ENCODE measurements at places on chromosomes 6 and 20. TPM values are rescaled to one million over a fixed set of nuclear protein-coding genes. Genes with fewer than 3 reads are reported as not detected.

- no peak for DNase-seq
Observed at GRCh38 chr20:41424011-41424410, 57.4 kb upstream of the EMILIN3 start.

Gene TMEM74B
- total RNA-seq: 0.76 TPM

Gene MEI4
- total RNA-seq: not detected

DNA sequence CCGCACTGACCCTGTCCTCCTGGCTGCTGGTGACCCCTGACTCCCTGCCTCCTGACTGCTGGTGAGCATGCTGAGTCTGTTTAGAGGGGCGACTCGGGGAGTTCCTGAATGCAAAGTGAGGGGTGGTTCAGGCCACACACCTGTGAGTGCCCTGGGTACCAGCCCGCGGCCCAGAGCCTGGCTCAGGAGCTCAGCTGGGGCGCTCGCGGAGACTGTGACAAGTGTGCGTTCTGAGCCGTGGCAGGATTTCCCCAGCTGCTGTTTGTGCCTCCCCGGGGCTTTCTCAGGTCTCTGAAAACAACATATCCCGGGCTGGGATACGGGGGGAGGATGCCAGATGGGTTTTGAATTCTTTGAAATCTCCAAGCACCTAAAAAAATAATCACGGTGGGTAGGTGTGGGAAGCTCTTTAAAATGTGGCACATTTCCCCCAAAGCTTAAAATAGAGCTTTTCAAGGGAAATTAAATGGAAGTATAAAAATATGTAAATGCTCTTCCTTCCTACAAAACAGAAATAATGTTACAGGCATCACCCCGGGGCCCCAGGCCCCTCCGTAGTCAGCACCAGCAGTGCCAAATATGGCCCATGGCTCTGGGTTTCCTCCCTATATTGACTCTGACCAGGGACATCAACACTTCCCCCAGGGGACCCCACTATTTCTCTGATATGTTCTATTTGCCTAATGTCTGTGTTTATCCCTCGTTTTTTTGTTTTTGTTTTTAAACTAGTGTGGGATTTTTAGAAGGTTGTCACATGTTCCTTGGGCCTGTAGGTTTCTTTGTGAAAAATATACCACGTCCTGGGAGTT lies 49.9 kb upstream of the TAGAP start:
- no peak for DNase-seq

Gene NOTCH4
- 66.1 TPM for total RNA-seq

- no peak for DNase-seq
Observed at GRCh38 chr6:64985726-64986125, 721.3 kb downstream of the EYS start.

Gene SLC25A27
- total RNA-seq: 2.6 TPM

GRCh38 chr6:75326557-75327258 lies 42.1 kb upstream of the TMEM30A start:
- DNase-seq: no peak

DNA sequence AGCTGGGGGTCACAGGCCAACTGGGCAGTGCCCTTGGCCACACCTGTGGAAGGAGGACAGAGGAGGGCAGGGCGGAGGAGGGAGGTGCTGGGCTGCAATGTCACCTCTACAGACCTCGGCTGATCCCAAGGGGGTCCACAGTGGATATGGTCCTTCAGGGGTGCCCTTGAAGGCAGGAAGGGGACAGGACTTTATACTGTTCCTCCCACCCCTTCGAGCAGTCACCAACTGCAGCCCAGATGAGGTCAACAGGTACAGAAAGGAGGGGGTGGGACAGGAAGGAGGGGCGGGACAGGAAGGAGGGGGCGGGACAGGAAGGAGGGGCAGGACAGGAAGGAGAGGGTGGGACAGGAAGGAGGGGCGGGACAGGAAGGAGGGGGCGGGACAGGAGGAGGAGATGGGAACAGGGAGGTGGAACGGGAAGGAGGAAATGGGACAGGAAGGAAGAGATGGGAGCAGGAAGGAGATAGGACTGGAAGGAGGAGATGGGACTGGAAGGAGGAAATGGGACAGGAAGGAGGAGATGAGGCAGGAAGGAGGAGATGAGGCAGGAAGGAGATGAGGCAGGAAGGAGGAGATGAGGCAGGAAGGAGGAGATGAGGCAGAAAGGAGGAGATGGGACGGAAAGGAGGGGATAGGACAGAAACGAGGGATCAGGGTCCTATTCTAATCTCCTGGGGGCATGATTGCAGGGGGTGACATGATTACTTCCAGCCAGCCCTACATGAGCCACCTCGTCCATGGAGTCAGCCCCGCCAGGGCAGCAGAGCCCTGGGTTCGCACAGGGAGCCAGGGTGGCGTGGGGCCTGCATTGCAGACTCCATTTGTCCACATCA lies 19.4 kb upstream of the MRGBP start:
- no peak for DNase-seq

Gene SLC17A3
- not detected for total RNA-seq

- peak; percentile 36 for DNase-seq
Observed at GRCh38 chr20:49846206-49846807, 33.7 kb downstream of the SLC9A8 start.

Gene CDH26
- not detected for total RNA-seq

DNA sequence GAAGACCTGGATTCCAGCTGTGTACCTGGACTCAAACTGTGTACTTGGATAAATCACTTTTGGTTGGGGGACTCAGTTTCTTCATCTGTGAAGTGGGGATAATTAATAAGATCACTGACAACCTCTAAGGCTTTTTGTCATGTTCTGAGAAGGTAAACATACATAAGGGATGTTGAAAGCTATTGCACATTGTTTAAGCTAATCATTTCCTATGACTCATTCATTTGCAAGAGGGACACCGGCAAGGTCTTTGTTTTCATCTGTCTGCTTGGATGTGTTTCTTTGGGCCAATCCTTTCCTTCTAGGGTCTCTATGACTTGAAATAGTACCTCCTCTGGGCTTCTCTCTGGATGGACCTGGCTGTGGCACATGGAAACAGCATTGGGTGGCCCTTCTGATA lies 6.8 kb downstream of the PROKR2 start:
- DNase-seq: peak; percentile 22

- DNase-seq: no peak
Observed at GRCh38 chr6:16851044-16851540, 89.8 kb upstream of the ATXN1 start.

GRCh38 chr6:70398783-70399728 lies 14.3 kb upstream of the FAM135A start:
- peak; percentile 47 for DNase-seq

DNA sequence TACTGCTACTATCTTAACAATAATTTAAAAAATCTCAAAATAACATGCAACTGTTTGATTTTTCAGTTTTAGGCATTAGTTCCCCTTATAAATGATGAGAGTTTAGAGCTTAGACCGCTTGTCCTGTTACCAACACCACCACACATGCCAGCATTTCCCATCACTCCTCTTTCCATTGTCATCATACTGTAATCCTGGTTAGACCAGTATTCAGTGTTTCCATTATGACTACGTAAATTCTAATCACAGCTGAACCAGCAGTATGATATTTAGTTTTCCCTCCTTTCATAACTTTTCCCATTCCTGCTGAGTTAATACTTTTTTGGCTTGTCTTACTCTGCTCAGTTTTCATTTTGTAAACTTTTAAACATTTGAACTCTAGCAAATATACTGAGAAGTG lies 12.2 kb upstream of the TBC1D20 start:
- no peak for DNase-seq

GRCh38 chr6:1558388-1558787 lies 51.3 kb upstream of the FOXC1 start:
- DNase-seq: no peak

DNA sequence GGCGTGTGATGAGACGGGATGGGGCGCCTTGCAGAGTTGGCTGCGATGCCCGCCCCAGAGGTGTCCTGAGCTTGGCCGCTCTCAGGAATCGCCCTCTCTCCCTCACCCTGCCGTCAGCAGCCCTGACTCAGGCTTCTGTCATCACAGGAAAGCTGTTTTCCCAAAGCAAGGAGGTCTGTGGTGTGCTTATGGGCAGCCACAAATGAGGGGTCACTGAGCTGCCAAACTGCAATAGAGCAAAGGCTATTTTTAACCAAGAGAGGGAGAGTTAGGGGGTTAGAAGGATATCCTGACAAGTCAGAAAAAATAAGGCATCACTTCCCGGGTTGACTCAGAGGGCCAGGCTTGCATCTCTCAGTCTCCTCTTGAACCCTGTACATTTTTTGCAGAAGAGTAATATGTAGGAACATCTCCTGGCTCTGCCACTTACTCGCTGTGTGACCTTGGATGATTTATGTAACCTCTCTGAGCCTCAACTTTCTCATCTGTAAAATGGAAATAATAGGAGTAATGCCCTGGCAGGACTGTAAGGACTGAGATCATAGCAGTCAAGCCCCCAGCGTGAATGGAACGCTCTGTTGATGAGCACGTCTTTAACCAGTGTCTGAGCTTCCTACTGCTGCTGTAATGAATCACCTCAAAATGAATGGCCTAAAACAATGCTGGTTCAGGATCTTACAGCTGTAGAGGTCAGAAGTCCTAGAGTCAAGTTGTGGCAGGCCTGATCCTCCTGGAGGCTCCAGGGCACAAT lies 181.9 kb downstream of the NFATC2 start:
- peak; percentile 93 for DNase-seq

Gene OPN5
- total RNA-seq: not detected

GRCh38 chr20:40938020-40938419 lies 90.6 kb upstream of the TOP1 start:
- no peak for DNase-seq
